Ovary (tissue), 10 donors: ENCODE measurements at places on chromosomes 6 and 20.

GRCh38 chr6:25112322-25112773, 166.8 kb upstream of the CARMIL1 start:
- no peak for DNase-seq

DNA sequence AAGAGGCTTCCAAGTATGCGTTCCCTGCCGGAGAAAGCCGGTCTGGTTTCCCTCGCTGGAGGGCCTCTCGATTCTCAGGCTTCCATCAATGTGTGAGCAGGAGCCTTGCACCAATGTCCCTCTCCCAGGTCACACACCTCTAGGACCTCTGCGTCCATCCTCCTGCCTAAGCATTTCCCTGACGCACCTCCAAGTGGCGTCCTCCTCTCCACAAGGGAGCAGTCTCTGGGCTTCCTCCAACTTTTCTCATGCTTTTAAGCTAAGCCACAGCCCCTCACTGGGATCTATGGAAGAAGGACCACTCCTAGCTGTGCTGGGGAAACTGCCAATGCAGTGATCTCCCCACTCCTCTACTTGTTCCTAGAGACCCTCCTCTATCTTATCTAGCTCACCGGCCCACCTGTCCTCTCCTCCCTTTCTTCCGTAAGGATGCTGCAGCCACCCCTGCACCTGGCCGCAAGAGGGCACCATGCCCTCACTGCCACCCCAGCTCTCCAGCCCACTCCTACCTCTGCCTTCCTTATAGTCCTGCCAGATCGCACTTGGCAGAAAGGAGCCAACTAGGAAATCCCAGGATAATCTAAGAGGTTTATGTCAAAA, 258.7 kb downstream of the LRFN2 start:
- DNase-seq: no peak

DNA sequence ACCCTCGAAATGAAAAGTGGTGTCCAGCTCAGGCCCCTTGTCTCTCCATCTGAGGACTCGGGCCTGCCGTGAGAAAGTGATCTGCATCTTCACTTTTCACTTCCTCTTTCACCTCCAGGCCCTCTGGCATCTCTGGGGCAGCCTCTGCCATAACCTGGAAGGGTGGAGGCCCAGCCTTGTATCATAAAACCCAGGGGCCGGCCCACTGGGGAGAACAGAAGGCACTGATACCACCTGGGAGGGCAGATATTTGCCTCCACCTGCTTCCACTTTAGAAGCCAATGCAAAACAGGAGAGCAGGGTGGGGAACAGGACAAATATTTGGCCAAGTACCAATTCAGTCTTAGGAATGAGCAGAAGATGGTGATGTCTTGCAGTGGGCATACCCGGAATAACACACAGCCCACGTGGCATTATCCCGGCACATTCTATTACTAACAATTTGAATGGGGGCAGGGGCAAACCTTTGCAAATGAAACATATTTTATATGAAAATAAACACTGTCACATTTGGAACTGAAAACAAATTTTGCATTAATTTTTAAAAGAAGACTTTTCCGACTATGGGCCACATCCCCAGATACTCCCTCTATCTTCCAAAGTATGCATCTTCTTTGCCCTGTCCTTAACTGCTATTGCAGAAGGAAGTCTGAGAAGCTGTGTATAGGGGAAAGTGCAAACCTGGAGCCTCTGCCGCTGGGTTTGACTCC, 69.2 kb upstream of the TBC1D7 start:
- no peak for DNase-seq

- DNase-seq: peak; percentile 53
These were observed 1.2 kb downstream of the DUSP22 start for GRCh38 chr6:293193-294174.

DNA sequence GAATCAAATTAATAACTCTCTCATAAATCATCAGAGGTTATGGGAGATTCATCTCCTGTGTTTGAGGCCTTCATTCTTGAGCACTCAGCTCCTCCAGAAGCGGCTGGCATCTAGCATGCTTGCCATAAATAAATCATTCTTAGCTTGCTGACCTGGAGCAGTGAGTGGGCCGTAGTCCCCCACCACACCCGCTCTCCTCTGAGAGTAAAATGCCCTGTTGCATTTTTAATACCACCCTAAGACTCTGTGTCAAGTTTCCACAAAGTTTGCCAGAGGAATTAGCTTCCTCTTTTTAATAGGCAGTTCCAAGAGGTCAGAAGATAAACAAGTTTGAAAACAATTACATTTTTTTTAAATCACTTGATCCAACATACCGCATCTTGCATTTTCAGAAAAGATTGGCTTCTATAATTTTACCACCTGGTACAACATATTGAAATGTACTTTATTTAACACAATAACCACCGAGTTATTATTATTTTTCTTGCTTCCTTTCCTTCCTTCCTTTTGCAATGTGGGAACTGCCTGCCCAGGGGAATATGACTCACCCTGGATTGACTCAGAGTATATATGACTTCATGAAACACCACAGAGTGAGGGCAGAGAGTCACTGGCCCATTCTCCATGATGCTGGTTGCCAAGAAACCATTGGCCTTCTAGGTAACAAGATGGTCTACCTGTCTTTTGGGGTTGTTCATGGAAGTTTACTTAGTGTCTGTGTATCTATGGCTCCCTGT, 29.4 kb upstream of the CLIC5 start:
- no peak for DNase-seq

DNA sequence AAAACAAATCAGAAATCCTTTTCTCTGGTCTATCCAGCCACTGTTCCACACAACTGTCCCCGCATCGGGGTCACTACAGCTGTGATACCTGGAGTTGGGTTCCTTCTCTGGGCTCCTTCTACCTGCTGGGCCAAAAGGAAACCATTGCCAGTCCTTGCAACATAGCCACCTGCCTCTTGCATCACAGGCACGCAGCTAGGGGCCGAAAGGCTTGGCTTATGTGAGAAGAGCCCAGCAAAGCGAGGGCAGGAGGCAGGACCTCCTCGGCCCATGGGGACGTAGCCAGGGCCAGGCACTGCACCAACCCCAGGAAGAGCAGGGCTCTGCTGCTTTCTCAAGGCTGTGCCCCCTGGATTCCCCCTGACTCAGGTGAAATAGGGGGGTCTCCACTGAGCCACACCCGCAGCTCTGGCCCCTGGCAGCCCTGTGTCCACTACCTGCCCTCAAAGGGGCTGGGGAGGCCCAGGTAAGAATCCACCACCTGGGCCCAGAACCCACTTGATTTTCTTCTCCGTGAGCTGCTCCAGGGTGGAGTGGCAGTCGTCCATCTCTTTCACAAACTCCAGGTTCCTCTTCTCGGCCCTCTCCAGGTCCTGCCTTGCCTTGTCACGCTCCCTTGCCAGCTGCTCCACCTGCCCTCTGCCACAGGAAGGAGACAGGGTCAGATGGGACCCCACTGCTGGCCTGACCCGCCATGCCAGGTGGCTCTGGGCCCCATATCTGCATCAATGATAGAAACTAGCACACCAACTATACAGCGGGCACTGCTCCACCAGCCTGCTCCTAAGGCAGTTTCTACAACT, 88.9 kb downstream of the GINS1 start:
- no peak for DNase-seq

- no peak for DNase-seq
These were observed 1.9 kb upstream of the PPP1R3G start for GRCh38 chr6:5083307-5083583.

- peak; percentile 10 for DNase-seq
These were observed 750 bp downstream of the MAP7 start for GRCh38 chr6:136549300-136550044.

DNA sequence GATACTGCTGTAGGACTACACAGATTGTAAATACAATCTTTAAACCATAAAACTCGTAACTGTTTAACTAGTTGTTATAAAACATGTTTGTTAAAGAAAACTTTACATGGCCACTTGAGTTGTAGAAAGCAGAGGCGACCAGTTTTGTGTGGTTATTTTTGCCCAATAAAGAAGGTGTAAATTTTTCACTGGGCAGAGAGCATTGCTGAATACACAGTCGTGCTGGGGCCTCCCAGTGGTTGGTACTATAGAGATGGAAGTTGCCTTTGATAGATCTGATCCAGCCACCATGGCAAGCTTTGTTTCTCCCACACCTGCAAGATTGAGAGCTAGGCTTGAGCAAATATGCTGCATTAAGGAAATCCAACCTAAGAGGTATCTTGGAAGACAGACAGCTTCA, 34.0 kb upstream of the YWHAB start:
- no peak for DNase-seq

DNA sequence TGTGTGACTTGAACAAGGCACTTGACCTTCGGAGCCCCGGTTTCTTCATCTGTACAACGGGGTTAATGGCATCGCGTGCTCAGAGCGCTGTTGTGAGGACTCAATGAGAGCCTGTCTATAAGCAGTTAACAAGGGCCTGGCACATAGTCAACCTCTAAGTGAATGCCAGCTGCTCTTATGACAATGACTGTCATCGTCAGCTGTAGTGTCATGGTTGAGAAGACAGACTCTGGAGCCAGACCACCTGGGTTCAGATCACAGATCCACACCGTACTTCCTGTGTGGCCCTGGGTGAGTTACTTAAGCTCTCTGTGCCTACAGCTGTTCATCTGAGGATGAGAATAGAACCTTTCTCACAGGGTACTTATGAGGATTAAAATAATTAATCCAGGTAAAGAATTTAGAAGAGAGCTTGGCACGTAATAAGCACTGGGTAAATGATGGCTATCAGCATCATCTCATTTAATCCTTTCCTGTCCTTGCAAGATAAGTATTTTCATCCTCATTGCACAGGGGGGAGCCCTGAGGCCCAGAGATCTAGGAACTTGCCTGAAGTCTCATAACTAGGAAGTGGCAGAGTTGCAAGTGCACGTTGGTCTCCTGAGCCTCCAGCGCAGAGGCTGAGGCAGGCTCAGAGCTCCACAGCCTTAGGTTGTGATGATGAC, 105.3 kb downstream of the EYA2 start:
- DNase-seq: no peak

GRCh38 chr6:7500752-7501282, 40.7 kb upstream of the DSP start:
- no peak for DNase-seq

DNA sequence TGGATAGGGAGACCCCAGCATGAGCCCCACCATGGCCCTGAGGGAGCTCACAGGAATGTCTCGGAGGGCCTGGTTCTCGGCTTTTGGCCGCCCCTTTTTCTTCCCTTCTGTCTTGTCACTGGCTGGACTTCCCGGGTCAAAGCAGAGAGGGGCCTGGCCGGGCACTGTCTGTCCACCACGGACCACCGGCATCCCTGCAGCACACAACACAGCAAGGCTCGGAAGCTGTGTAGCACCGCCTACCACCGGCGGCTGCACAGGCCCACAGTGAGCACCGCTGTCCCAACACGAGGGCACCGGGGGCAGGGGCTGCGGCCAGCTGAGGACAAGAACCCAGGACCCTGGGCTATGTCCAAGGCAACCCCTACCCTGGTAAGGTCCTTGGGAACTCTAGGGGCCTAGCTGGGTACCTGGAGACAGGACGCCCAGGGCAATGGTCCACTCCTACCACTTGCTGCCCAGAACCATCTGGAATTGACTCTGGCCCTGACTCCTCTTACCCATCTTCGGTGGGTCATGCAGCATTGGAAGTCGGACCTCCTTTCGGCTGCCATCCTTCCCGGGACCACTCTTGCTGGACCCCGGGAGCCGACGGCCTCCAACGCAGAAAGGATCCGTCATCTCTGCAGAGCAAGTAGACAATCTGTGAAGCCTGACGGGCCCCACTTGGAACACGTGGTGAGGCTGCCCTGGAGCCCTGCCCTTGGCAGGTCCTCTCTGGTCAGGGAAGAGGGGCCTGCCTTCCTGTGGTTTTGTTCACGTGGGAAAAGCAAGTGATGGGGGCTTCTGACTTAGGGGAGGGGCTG, 2.2 kb downstream of the ZNF512B start:
- DNase-seq: peak; percentile 13

DNA sequence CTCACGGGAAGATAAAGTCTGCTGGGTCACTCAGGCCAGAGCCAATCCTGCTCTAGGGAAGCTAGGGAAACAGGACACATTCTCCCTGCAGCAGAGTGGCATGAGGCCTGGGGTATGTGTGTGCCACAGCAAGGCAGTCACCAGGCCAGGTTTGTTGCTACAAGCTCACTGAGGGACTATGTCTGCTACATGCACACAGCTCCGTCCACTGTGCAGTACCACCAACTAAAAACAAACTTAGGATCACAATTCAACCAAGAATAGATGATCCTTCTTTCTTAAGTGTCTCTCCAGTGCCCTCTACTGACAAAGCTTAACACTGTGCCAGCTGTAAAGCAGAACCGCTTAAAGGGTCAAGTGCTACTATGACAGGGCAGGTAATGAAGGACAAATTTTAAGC, 192.5 kb downstream of the PTPRK start:
- DNase-seq: no peak

DNA sequence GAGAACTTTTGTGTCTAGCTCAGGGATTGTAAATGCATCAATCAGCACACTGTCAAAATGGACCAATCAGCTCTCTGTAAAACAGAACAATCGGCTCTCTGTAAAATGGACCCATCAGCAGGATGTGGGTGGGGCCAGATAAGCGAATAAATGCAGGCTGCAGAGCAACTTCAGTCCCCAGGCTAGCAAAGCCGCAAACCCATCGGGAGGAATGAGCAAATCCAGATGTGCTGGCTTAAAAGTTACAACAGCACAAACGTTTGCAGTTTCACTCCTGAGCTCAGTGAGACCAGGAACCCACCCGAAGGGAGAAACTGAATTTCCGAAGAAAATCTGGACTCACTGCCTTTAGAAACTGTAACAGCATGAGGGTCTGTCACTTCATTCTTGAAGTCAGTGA, 21.9 kb upstream of the MBOAT1 start:
- DNase-seq: no peak

DNA sequence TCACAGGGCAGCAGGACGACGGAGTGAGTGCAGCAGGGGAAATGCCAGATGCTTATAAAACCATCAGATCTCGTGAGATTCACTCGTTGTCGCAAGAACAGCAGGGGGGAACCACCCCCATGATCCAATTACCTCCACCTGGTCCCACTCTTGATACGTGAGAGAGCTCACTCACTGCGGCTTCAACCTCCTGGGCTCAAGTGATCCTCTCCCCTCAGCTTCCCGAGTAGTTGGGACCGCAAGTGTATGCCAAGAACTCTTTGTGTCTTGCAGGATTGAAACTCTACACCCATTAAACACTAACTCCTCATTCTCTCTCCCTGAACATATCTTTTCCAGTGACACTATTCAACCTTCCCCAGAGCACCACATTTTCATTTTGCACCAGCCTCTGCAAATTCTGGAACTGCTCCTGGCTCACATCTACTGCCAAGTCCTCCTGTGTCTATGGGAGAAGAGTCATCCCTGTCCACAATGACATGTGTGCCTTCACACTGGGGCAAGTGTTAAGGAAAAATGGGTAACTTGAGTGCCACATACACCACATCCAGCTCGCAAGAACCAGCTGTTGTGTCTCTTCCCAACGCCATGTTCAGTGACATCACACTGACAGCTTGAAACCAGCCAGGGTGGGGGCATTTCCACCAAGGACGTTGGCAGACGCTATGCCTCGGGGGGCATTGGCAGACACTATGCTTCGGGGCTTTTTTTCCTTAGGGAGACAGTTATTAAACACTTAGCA, 14.7 kb upstream of the TAF4 start:
- no peak for DNase-seq

DNA sequence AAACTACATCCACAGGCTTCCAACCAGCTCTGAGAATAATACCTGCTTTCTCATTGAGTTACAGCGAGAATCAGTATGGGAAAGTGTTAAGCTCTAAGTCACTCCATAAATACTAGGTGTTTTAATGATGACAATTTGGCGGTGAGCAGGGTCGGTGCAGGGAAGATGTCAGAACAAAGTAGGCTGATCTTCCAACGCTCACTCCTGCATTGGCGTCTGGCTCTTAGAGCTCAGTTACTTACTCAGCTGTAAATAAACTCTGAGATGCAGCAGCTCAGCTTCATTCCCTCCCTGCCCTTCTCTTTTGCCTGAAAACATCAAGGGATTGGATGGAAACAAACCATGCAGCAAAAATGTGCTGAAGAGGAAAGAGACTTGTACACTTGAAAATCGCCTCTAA, 102.5 kb upstream of the SPACA1 start:
- DNase-seq: no peak
